ENCODE measurements at places on chromosomes 7 and 10. TPM values are rescaled to one million over a fixed set of nuclear protein-coding genes. Genes with fewer than 3 reads are reported as not detected.

Gene AKR1C3
- total RNA-seq, result 0.68 TPM

Gene LBX1
- total RNA-seq, result not detected

Gene HTR7
- total RNA-seq, result not detected

Gene NEUROG3
- total RNA-seq, result not detected

Gene GSTO2
- 0.96 TPM for total RNA-seq

Gene CADPS2
- total RNA-seq, result not detected

Gene CPA2
- total RNA-seq, result not detected

Gene TLX1
- not detected for total RNA-seq

Gene CDHR3
- total RNA-seq, result 0.30 TPM

Gene CPN1
- total RNA-seq, result not detected

Gene CTNNA3
- total RNA-seq, result not detected

Gene GJD4
- not detected for total RNA-seq

Gene KCP
- 0.20 TPM for total RNA-seq

Gene PRPS1L1
- not detected for total RNA-seq

Gene ZCCHC24
- total RNA-seq, result 3.1 TPM

Gene CYP3A7
- total RNA-seq, result not detected

Gene KCNMA1
- 1.5 TPM for total RNA-seq

Gene VAX1
- not detected for total RNA-seq

Gene SLC13A1
- total RNA-seq, result not detected

Gene CDC14C
- not detected for total RNA-seq

Gene SLC26A3
- total RNA-seq, result not detected

Gene TEX47
- total RNA-seq, result not detected

Gene ZNF503
- 0.80 TPM for total RNA-seq

Gene FBH1
- 66.3 TPM for total RNA-seq

Gene VIPR2
- not detected for total RNA-seq

Gene CHST3
- not detected for total RNA-seq

Gene TEX36
- not detected for total RNA-seq

Gene NXPH1
- not detected for total RNA-seq

Gene FAS
- total RNA-seq, result 75.4 TPM

Gene CTAGE8
- total RNA-seq, result not detected

Gene TYW1B
- total RNA-seq, result 4.2 TPM

Gene LRRC61
- 25.3 TPM for total RNA-seq

Gene NPY4R2
- not detected for total RNA-seq

Gene EN2
- not detected for total RNA-seq

Gene PDCD11
- 59.4 TPM for total RNA-seq

Gene SP8
- not detected for total RNA-seq

Gene OGDH
- 136 TPM for total RNA-seq

Gene TMEM213
- not detected for total RNA-seq

Gene TMEM236
- 0.06 TPM for total RNA-seq

Gene OR2A5
- total RNA-seq, result not detected

Gene SEMA3A
- total RNA-seq, result 1.4 TPM

Gene SLC18A3
- not detected for total RNA-seq

Gene ACBD7
- total RNA-seq, result 1.5 TPM

Gene IFIT1B
- not detected for total RNA-seq

Gene HOXA3
- total RNA-seq, result not detected

Gene OR13A1
- total RNA-seq, result not detected

Gene CLDN4
- total RNA-seq, result 0.12 TPM

Gene CNPY1
- not detected for total RNA-seq

Gene OR9A2
- total RNA-seq, result not detected
